Renal pelvis (tissue), 12 donors: ENCODE measurements at places on chromosomes 2 and 18. TPM values are rescaled to one million over a fixed set of nuclear protein-coding genes. Genes with fewer than 3 reads are reported as not detected.

Gene DYSF
- polyA plus RNA-seq, result 15.3 TPM

Gene GAREM1
- 31.7 TPM for polyA plus RNA-seq

Gene RAB3GAP1
- 55.5 TPM for polyA plus RNA-seq

Gene SCYGR2
- polyA plus RNA-seq, result not detected

Gene DSC2
- 39.8 TPM for polyA plus RNA-seq

Gene AOX1
- polyA plus RNA-seq, result 2.1 TPM

Gene MAP3K19
- 0.30 TPM for polyA plus RNA-seq

Gene DHRS9
- 0.58 TPM for polyA plus RNA-seq

Gene SPRED2
- polyA plus RNA-seq, result 35.3 TPM

Gene SP3
- polyA plus RNA-seq, result 105 TPM

Gene LRRC30
- not detected for polyA plus RNA-seq

Gene ADAM23
- 5.1 TPM for polyA plus RNA-seq

Gene C1QL2
- not detected for polyA plus RNA-seq

Gene GPR17
- polyA plus RNA-seq, result 0.95 TPM

Gene RIT2
- not detected for polyA plus RNA-seq

Gene DSEL
- 17.9 TPM for polyA plus RNA-seq

Gene MYO5B
- polyA plus RNA-seq, result 29.5 TPM

Gene GKN1
- not detected for polyA plus RNA-seq

Gene CDK15
- polyA plus RNA-seq, result 1.5 TPM

Gene UGT1A3
- polyA plus RNA-seq, result not detected

Gene CHN1
- polyA plus RNA-seq, result 19.9 TPM

Gene CHAC2
- 4.3 TPM for polyA plus RNA-seq

Gene KRTCAP3
- 6.1 TPM for polyA plus RNA-seq

Gene COBLL1
- 119 TPM for polyA plus RNA-seq

Gene PTRHD1
- 35.7 TPM for polyA plus RNA-seq

Gene WIPF1
- 26.3 TPM for polyA plus RNA-seq

Gene ASIC4
- 0.18 TPM for polyA plus RNA-seq

Gene WNT6
- 0.36 TPM for polyA plus RNA-seq

Gene TBR1
- polyA plus RNA-seq, result 0.01 TPM

Gene SIGLEC15
- 0.79 TPM for polyA plus RNA-seq

Gene SERPINB2
- polyA plus RNA-seq, result not detected

Gene TTR
- 0.16 TPM for polyA plus RNA-seq

Gene BIN1
- 129 TPM for polyA plus RNA-seq

Gene TRAF3IP1
- 20.9 TPM for polyA plus RNA-seq

Gene DUSP19
- polyA plus RNA-seq, result 5.5 TPM

Gene MARCHF4
- 0.05 TPM for polyA plus RNA-seq

Gene AGPS
- 43.0 TPM for polyA plus RNA-seq

Gene KIF5C
- 4.6 TPM for polyA plus RNA-seq

Gene RAMP1
- polyA plus RNA-seq, result 4.1 TPM

Gene KIAA2012
- polyA plus RNA-seq, result 0.19 TPM

Gene ZNF516
- 41.2 TPM for polyA plus RNA-seq

Gene ANKRD62
- polyA plus RNA-seq, result 0.07 TPM

Gene TMEM200C
- 2.3 TPM for polyA plus RNA-seq

Gene PER2
- polyA plus RNA-seq, result 5.7 TPM
